ENCODE measurements at places on chromosomes 2 and 18.

DNA sequence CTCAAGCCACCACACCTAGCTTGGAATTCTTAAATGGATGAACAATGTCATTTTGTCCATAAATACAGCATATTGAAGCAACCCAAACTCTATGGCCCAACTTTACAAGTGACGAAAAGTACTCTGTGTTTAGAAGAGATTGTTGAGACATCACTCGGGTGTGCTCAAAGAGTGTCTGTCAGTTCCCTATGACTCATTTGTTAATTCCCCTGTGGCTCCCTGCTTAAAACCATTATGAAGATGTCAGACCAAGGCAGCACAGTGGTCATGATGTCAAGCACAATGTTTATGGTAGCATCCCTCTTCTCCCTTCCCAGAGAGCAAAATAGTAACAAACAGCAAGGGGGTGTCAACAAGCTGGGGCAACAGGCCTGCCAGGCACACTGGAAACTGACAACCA, 3.0 kb downstream of the LYG1 start:
- DNase-seq: no peak

- no peak for DNase-seq
Observed at GRCh38 chr2:228401065-228401912, 219.8 kb upstream of the SPHKAP start.

DNA sequence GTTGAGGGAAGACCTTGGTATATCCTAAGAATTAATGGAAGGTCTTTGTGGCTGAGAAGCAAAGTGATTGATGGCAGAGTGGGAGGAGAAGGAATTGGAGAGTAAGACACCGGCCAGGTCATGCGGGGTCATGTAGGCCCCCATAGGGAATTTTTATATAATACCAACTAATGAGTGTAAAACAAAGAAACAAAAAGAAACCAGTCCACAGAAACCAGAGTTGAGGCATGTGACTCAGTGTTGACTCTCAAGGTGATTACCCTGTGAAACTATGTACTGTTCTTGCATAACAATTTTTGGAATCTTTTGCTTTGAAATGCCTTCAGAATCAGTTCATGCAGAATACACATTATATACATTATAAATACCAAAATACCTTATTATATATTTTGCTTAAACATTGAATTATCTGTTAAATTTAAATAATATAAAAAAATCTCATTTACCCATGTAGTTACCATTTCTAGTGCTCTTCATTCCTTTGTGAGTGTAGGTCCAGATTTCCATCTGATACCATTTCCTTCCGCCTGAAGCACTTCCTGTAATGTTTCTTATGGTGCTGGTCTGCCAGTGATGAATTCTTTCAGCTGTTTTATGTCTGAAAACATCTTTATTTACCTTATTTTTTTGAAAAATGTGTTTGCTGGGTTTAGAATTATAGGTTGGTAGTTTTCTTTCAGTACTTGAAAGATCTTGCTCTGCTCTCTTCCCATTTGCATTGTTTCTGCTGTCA, 8.6 kb downstream of the CLIP4 start:
- no peak for DNase-seq

DNA sequence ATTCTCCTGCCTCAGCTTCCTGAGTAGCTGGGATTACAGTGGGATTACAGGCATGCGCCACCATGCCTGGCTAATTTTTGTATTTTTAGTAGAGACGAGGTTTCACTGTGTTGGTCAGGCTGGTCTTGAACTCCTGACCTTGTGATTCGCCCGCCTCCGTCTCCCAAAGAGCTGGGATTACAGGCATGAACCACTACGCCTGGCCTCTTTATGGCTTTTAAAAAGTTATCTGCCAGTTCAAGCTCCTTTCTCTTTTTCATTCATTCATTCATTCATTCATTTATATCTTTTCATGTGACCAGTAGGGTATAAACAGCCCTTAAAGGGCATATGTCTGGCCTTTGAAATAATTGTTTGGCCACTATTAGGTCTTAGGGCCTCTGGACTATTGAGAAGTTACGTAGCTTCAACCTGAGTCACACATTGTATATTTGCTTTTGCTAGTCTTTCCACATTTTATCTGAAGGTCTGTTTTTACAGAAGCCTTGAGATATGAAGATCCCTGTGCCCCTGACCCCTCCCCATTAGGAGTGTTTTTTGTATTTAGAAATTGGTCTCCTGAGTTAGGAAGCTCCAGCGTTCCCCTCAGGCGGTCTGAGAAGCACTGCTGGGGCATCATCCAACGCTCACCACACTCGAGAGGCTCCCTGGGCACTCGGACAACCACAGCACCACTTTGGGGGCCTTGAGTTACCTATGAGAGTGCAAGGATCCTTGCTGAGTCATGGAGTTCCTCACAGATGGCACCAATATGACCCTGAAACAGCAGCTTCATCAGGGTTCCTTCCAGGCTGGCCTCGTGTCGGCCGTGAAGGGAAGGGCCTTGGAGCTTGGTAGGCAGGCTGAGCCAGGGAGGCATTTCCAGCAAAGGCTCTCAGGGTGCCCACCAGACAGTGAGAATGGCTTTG, 21.8 kb downstream of the FZD5 start:
- DNase-seq: no peak

DNA sequence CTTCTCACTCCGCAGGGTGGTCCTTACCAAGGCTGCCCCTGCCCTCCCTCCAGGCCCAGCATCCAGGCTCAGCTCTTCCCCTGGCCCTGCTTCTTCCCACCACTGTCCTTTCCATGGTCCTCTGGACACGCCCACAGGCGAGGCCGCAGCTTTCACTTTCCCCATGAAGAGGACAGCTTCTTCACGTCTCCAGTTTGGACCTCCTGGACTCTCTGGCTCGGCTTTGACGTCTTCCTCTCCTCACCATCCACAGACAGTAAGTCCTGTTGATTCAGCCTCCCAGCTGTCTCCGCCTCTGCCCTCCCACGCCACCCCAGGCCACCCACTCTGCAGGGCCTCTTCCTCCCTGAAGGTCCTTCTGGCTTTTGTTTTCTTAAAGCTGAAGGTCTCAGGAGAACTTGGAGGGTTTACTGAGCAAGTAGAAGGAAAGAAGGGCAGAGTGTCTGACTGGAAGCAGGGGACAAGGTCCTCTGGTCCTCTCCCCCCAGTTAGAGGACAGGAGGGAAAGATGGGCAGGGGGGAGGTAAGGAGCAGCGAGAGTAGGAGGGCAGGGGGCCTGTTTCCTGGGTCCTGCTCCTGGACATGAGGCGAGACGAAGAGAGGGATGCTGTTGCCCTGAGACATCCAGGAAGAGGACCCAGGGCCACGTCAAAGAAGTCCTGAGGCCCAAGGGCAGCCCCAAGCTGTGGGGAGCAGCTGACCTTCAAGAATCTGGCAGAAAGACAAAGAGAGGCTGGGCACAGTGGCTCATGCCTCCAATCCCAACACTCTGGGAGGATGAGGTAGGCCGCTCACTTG, 24.7 kb upstream of the NMUR1 start:
- DNase-seq: no peak

GRCh38 chr2:165008730-165009315, 53.5 kb upstream of the SLC38A11 start:
- DNase-seq: no peak

GRCh38 chr18:9336827-9337226, 2.3 kb downstream of the TWSG1 start:
- no peak for DNase-seq

GRCh38 chr2:199784512-199784911, 66.5 kb downstream of the FTCDNL1 start:
- DNase-seq: no peak

DNA sequence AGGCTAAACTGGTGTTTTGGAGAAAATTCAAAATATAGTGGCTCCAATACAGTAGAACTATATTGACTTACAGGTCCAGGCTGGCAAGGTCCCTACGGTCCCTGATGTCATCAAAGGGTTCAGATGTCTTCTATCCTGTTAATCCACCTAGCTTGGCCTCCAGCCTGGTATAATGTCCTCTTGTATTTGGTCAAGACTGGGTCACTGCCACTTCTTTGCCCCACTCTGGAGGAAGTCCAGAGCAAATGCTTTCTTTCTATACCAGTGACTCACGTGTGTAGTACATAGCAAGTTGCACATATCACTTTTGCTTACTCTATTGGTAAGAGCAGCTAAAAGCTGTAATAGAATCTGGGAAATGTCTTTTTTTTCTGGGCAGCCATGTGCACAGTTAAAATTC, 80.8 kb downstream of the LCLAT1 start:
- DNase-seq: no peak

GRCh38 chr2:159982270-159982669, 80.1 kb downstream of the PLA2R1 start:
- DNase-seq: no peak

GRCh38 chr2:27752551-27753237, 18.8 kb upstream of the MRPL33 start:
- DNase-seq: no peak

DNA sequence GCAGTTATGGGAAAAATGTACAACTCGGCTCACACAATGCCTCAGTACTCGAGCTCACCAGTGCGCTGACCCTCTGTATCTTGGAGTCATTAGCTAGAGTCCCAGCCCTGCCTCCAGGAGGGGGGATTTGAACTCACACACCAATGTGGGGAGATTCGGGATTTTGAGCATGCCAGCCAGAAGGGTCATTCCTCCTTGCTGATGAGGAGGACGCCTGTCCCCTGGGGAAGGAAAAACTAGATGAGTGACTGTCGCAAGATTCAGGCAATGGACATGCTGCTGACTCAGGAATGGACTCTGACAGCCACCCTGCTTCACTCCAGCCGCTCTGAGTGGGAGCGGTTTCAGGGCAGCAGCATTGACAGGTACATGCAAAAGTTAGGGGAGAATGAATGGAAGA, 20.6 kb downstream of the FIGN start:
- no peak for DNase-seq

- no peak for DNase-seq
Observed at GRCh38 chr2:88657131-88657530, 29.9 kb upstream of the EIF2AK3 start.

GRCh38 chr2:74887445-74887951, 53.6 kb downstream of the HK2 start:
- no peak for DNase-seq

DNA sequence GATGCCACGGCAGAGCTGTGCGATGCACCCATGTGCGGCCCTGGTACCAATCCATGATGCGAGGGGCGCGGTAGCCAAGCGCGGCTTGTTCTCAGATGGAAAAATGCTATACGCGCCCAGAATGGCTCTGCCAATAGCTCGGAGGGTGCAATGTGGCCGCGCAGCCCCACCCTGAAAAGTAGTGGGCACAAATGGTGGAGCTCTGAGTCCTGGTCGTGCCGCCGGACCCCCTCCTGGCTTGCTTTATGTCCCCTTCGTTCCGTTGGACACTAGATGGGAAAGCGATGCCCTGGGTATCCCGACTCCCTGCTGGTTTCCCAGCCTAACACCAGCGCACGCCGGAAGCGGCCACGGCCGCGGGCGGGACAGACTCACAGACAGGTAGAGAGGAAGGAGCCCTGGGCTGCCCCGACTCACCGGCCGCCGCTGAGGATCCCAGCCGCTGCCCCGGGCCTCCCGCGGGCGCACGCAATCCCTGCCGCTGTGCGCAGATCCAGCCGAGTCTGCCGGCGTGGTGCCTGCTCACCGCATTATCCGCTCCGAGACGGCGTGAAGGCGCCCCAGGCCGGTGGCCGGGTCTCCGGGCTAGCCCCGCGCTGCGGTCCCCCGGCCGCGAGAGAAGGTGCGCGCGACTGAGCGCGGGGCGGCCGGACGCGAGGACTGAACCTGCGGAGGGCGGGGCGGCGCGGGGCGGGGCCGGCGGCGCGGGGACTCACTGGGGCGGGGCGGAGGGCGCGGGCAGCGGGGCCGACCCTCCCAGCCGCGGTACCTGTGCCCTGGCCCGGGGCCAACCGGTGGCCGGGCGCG, at the start of gene CDC42EP3:
Gene CDC42EP3, minus strand, starts transcription at position 634 of the 807 bp plus-strand sequence. CDS start 25,055 bp downstream, outside the sequence.
- peak; percentile 80 for DNase-seq

DNA sequence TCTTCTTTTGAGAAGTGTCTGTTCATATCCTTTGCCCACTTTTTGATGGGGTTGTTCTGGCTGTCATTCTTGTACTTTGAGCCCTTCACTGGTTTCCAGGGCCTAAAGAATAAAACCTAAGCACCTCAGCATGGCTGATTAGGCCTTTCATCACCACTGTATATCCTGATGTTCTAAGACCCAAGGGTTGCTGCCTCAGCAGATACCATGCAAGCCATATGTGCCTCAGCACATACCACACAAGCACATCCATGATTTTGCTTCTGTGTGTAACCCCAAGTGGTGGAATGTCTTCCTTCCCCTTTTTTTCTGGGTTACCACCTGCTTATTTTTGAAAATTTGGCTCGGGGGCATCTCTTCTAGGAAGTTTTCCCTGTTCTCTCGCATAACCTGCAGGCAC, 11.4 kb downstream of the RBKS start:
- DNase-seq: no peak

DNA sequence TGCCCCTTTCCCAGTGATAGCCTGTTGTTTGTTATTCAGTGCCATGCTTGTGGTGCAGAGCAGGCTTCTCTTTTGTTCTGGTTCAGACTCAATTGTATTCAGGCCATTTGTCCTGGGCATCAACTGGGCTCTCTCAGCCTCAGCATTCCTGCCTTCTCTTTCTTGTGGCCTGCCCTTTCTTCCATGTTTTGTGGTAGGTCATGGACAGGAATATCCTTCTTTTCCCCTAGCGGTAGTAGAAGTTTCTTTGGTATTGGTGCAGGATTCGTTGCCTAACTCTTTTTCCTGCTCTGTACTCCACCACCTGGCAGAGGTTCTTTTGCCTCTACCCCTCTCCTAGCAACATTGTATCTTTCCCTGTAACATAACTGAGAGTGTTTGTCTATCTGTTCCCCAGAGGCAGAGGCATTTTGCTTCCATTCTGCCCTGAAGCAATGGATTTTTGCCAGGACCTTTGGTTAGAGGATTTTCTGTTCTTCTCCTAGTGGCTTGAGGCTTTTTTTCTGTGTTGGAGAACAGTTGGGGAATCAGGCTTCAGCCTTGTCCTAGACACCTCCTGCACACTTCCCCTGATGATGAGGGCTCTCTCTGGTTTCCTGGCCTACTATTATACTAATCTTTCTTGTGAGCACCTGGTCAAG, 68.5 kb downstream of the NCOA1 start:
- DNase-seq: no peak

DNA sequence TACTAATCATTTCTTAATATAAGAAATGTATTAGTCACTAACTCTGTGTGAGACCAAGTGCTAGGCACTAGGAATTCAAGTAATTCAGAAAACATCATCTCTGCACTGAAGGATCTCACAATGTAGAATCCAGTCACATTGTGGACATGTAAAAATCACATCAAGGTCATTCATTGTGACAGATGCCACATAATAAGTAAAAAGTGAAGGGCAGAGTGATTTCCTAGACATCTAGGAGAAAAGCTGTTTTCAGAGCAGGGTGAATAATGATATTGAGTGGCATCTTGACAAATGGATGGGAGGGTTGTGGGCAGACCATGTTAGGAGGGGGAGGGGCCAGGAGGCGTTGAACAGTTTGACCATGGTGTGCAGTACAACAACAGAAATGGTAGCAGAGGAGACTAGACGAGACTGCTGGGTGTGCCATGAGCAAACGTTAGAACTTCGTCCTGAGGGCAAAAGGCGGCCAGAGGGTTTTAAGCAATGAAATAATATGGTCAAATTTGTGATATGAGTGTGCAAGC, 93.8 kb downstream of the DTNA start:
- no peak for DNase-seq

DNA sequence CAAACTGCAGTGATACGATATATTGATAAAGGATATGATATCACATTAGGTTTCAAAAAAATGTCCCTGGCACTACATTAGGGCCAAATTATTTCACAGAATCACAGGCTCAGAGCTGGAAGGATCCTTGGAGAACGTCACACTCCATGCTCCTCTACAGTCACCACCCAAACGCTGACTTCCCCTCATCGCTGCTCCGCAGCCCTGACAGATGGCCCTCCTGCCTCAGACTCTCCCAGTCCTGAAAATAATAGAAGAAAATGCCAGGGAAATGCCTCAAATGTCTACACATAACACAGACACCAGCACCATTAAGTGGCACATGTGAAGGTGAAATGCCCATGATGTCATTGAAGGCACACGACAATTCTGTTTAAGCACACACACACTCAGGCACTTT, 72.0 kb downstream of the ZNF521 start:
- no peak for DNase-seq
